ELR (cell line): ENCODE measurements at places on chromosomes 11 and 22.

- DNase-seq, result no peak
Measured at GRCh38 chr11:95556011-95556341, 233.6 kb downstream of the FAM76B start.

- no peak for DNase-seq
Measured at GRCh38 chr22:19207401-19207808, 28.9 kb upstream of the SLC25A1 start.

DNA sequence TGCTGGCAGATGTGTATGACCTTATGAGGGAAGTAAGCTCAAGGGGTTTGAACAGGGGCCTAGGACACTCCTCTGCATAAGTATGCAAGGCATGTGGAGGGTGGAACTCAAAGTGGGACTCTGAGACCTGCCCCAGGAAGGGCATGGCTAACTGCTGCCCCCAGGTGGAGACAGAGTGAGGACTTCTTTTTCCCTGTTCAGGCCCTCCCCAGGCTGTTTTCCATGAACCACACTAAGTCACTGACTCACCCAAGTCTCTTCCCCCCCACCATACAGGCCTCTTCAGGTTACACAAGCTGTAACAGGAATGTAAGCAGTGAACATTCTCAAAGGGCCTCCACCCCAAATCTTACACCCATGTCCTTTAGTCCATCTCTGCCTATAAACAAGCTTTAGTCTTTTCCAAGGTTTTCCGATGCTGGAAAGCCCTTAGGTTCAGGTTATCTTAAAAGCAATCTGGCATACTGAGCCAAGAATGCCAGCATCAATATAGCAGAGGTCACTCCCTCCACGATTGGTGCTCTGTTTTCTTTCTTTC lies 13.1 kb downstream of the EEF1G start:
- peak; percentile 98 for DNase-seq

DNA sequence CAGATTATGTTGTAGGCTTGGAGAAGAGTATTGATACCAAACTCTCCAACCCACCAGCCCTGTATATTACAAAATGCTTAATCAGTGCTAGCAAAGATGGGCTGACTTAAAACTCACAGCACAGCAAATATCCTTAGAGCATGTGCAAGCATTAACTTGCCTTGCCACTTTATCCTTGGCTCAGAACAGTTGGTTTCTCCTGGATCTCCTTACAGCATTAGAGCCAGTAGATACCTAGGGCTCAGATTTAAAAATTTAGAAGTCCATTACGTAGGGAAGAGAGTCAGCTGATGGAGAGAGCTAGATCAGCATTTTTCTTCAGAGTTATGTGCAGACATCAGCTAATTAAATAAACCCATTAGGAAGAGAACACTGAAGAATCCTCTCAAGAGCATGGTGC lies 198.5 kb upstream of the ZBED5 start:
- no peak for DNase-seq

DNA sequence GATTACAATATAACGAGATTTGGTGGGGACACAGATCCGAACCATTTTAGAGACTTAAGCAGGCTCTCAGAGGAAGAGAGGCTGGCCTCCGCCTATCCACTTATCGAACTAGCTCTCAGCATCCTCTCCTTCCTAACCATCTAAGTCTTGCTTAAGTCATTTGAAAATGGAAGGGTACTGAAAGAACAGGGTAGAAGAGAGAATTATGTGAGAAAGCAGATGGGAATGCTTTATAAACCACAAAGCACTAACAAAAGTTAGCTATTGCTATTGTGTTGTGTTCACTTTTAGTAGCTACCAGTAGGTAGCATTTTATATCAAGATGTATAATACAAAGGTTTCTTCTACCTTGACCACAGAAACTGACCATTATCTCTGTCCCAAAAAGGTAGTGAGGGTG lies 153.4 kb upstream of the CADM1 start:
- DNase-seq, result no peak

- no peak for DNase-seq
Measured at GRCh38 chr11:96260067-96260511, 82.9 kb downstream of the MAML2 start.

DNA sequence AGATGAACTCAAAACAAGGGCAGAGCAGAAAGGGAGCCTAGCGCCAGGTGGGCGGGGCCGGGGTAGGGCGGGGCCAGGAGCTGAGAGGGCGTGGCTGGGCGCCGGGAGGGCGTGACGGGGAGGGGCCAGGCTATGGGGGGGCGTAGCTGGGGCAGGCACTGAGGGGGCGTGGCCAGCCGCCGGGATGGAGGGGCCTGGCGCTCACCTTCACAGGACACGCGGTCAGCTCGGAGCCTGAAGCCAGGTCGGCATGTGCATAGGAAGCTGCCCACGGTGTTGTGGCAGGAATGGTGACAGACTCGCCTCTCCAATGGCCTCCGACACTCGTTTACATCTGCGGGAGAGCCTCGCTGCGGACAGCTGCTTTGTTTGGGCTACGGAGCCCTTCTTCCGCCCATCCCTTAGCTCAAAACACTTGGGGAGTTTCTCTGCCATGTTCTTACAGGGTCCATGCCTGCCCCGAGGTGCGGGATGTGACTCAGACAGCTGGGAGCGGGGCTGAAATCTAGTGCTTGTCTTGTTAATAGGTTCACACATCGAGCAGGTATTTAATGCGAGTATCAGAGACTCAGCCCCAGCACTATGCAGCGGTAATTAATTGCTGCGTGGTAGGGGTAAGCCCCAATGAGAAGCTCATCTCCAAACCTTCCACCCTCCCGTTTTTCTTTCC lies 13.4 kb downstream of the VWCE start:
- peak; percentile 45 for DNase-seq

DNA sequence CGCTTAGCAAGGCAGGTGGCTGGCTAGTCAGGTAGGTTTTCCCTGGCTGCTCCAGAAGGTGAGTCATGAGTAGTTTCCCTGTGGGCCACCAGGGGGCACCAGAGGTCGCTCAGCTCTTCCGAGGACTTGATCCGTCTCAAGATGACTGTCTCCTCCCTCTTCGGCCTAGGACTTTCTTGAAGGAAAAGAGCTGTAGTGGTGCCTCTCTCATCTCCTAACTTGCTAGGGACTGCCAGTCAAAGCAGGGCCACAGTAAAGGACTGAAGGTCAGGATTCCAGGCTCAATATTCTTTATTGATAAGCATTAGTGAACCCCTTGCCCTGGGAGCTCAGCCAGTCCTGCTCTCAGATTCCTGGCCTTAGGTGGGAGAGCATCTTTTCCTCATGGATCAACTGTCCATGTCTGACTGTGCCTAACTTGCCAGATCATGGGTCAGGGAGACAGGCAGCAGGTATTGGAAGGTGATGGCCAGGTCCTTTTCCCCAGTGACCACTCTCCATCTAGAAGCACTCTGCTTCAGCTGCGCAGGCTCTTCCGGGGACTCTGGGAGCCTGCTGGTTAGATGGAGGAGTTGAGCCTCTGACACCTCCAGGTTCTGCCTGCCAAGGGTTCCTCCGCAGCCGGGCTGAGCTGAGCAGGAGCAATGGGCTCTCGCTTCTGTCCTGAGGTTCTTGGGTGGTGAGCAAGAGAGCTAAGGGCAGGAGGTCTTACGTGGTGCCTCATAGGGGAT lies 1.9 kb downstream of the POLD4 start:
- peak; percentile 80 for DNase-seq

- peak; percentile 12 for DNase-seq
Measured at GRCh38 chr11:65434057-65434666, 11.6 kb downstream of the NEAT1 start.

- DNase-seq, result no peak
Measured at GRCh38 chr11:69644962-69645675, 4.2 kb downstream of the CCND1 start.

DNA sequence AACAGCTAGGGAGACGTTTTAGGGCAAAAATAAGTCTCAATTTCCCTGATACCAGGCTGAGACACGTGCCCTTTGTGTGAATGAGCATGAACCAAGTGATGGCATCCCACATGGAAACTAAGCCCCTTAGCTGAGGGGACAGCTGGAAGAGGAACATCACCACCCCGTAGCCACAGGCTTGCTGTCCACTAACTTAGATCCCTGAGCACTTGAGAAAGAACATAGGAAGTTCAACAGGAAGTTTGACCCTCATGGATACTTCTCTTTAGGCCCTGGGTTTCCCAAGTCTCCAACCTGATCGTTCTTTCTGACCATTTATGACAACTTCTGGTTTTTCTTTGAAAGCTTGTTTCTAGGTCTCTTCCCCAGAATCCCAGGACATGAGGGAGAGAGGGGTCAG lies 11.6 kb upstream of the CKAP5 start:
- DNase-seq, result no peak

- no peak for DNase-seq
Measured at GRCh38 chr22:32546935-32547334, 72.3 kb downstream of the FBXO7 start.

- peak; percentile 94 for DNase-seq
Measured at GRCh38 chr11:126341760-126342161, 13.7 kb upstream of the ST3GAL4 start.

DNA sequence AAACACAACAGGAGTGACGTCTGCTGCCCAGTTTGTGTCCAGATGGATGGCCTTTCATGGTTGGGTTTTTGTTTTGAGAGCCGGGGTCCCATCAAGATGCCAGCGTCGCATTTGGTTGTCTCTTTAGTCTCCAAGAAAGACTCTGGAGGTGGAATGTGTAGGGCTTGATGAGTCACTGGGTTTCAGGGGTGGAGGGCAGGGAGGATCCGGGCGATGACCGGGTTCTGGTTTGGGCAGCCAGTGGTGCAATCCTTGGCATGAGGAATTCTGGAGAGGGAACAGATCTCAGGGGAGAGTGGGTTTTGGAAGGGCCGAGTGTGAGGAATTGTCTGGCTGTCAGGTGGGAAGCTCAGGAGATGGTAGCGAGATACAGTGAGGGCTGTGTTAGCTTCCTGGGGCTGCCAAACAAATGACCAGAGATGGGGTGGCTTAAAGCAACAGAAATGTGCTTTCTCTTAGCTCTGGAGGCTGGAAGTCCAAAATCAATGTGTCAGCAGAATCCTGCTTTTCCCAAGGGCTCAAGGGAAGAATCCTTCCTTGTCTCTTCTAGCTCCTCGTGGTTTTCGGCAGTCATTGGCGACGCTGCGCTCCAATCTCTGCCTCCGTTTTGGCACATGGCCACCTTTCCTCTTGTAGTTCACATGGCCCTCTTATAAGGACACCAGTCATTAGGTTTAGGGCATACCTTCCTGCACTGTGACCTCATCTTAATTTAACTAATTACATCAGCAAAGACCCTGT lies 26.4 kb upstream of the PPFIA1 start:
- peak; percentile 57 for DNase-seq

- DNase-seq, result no peak
Measured at GRCh38 chr11:11117730-11118129, 235.3 kb downstream of the CSNK2A3 start.

- DNase-seq, result peak; percentile 89
Measured at GRCh38 chr11:19890308-19890707, 177.7 kb downstream of the NAV2 start.

DNA sequence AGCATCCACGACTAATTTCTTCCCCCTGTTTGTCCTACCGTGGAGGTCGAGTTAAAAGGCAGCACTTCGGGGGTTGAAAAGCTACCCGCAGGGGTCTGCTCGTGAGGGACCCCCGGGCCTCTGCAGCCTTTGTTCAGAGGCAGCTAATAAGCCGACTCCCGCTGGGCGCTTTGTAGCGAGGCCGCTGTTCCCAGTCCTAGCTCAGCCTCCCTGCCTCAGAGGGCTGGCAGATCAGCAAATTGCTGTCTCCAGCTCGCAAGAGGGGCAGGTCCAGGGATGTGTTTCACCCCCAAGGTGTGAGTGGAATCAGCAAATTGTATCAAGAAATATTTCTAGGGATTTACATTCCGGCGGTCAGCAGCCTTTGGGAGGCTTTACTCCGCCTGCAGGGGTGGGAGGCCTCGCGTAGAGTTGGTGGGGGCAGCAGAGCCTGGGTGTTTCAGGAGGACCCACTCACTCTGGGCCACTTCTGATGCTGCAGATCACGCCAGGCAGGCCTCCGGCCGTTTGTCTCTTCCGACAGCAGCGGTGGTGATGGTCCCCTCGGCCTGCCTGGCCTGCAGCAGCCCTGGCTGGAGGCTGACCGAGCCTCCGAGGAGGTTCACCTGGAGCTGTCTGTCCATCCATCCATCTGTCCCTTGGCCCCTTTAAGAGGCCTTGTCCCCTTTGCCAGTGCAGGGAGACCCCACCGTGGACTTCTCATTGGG lies 21.6 kb upstream of the KCNQ1OT1 start:
- no peak for DNase-seq

DNA sequence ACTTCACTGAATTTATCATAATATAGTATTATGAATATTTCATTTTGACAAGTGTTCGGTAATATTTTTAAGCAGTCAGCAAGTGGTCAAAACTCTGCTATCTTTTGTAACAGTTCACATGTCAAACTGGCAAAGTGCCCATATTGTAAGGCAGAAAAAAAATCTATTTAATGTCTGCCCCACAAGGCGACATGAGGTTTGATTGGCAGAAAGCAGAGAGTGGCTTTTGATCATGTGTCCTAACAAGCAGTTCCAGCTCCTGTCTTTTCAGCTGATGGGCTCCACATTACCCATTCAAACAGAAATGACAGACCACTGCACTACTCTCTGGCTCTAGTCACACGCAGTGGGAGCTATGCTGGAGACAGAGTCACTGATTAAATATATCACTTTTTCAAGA lies 59.0 kb downstream of the SOX6 start:
- DNase-seq, result no peak

- no peak for DNase-seq
Measured at GRCh38 chr22:27245056-27245455, 556.5 kb downstream of the MN1 start.

DNA sequence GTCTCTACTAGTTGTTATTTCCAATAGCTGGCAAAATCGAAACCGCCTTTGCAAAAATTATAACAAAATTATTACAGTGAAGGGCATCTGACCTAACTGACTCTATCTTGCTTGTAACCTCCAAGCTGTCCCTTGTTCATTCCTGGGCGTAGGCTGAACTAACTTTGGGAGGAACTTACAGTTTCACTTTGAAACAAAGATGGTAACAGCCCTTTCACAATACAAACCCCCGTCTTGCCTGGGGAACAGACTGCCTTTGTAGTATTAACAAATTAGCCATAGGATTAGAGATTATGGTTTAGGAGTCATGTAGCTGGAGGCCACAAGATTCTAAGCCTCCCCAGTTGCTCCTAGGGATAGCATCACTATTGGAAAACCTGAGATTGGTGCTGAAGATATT lies 131.6 kb upstream of the HSD17B12 start:
- no peak for DNase-seq

GRCh38 chr11:114166897-114167323 lies 107.4 kb downstream of the ZBTB16 start:
- peak; percentile 62 for DNase-seq

- no peak for DNase-seq
Measured at GRCh38 chr11:111408789-111409727, 30.0 kb upstream of the POU2AF1 start.

GRCh38 chr11:132971351-132971750 lies 561.0 kb downstream of the OPCML start:
- DNase-seq, result no peak
